NCI-H1105 (cell line): ENCODE measurements at places on chromosomes 7 and 10.

DNA sequence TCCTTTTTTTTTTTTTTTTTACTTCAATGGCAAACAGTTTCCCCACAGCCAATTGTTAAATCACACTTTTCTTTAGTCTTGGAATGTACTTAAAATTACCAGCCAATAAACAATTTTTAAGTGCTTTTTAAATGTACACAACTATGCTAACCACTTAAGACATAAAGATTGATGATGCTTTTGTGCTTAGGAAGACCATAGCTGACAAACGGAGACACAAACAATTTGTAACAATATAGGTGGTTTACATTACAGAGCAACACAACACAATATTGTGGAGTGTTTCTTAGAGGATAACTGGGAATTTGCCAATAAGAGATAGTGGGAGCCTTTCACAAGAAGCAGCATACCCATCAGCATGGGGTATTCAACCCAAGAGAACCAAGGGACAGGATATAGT, 798.5 kb upstream of the IGFBP3 start:
- DNase-seq: no peak

GRCh38 chr10:17209881-17210280, 8.4 kb upstream of the TRDMT1 start:
- DNase-seq: no peak

DNA sequence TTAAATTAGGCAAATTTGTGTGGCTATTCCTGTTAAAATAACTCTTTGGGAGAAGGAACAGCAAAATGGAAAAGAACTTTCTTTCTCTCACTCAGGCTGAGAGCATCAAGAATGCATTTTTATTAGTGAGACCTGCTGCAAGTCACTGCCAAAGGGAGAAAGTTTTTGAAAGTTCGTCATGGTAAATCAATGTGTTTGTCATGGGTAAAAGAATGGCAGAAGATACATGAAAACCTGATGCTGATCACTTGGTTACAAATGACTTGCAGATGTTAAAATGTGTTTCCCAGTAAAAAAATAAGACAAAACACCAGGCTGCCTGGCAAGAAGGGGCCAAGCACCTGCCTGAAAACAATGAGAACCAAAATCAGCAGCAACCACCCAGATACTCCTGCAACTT, 484.7 kb upstream of the NRP1 start:
- DNase-seq: no peak

GRCh38 chr10:6199131-6199733, 3.5 kb upstream of the PFKFB3 start:
- DNase-seq: no peak

DNA sequence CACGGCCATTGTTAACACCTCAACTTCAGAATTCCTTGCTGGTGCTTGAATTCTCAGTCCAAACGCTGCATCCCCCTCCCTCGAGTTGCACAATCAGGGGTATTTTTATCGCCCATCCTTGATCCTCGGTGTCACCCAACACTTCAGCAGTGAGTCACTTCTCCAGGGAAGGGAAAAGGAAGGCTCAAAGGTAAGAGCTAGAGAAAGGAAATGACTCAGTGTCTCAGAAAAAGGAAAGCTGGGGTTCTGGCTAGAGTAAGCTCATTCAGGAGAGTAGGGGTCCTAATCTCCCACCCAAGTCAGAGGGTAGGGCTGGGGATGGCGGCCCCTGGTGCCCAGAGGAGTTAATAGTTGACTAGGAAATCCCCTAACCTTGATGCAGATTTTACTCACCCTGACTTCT, 39.8 kb upstream of the TRIM8 start:
- no peak for DNase-seq
